ENCODE measurements at places on chromosomes 1 and 21. TPM values are rescaled to one million over a fixed set of nuclear protein-coding genes. Genes with fewer than 3 reads are reported as not detected.

DNA sequence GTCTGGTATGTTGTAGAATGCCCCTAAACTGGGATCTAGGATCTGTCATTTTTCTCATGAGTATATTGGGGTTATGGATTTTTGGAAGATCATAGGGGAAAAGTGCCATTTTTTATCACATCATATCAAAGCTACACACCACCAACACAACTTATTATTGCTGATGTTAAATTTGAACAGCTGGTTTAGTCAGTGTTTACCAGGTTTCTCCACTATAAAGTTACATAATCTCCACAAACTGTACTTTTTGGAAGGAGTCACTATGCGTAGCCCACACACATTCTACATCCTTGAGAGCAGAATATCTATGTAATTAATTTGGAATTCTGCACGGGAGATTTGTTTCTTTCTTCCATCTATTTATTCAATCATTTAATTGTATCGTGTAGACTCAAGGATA lies 35.2 kb downstream of the RC3H1 start:
- no peak for DNase-seq

DNA sequence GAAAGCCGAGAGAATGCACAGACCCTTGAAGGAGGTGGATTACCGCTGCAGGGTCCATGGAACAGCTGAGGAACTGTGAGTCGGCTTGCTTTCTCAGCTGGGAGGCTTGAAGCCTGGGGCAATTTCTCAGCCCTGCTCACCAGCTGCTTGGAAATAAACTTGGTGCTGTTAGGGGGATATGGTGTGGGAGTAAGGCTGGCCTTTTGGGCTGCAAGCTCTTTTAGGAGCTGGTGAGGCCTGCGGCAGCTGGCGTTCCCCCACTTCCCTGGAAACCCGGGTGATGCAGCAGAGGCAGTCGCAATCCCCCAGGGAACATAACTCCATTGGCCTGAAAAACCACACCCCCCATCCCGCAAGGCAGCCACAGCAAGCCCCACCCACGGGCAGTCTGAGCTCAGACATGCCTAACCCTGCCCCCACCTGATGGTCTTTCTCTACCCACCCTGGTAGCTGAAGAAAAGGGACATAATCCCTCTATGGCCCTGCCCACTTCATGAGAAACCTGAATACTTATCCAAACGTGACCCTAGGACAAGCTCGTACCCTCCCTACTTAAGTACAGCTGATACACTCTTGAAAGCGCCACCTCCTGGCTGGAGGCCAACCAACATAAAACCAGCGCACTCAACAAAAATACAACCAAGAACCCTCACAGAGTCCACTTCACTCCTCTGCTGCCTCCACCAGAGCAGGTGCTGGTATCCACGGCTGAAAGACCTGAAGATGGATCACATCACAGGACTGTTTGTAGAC lies 1995.8 kb downstream of the NCAM2 start:
- DNase-seq: no peak

The SHISAL2A gene
- total RNA-seq: not detected

GRCh38 chr1:159554696-159555095 lies 18.9 kb upstream of the OR10J5 start:
- DNase-seq: no peak

The TRIM46 gene
- 0.38 TPM for total RNA-seq

- no peak for DNase-seq
Observed at GRCh38 chr1:210344706-210345105, 16.0 kb downstream of the HHAT start.

DNA sequence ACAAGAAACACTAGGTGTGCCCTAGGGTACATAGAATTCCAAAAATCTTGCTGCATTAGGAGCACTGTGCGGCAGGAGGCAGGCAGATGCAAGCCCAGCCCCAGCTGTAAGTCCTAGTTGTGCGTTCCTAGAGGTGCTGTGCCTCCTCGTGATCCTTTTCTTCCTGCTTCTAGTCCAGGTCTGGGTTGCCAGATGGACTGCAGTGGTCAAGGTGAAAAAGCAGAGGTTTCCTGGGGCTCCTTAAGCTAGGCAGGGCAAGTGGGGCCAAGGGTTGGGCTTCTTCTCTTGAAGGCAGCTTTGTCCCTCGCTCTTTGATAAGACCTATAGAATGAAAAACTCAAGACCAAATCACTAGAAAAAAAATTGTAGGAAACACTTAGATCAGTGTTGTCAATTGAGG lies 21.6 kb upstream of the SLC45A3 start:
- no peak for DNase-seq

DNA sequence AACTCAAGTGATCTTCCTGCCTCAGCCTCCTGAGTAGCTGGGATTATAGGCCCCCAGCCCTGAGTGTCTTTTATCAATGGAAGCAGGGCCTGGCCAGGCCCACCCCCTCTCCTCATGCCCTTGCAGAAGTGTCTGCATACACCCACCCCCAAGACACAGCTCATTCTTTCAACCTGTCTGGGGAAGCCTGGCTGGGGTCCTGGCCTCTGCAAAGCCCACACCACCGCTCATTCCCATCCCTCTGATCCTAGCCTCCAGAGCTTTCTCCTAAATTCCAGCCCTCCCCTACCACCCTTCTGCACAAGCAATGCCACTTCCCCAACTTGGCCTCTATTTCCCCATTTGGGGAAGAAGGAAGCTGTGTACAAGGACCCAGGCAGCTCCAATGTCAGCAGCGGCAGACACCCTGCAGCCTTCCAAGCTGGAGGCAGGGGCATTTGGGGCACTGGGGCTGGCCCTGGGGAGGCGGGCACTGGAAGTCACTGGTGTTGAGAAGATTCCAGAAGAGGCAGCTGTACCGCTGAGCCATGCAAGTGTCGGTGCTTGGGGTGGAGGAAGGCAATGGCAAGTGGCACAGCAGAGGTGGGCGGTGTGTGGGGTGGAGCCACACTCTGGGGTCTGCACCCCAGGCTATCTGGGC lies 33.7 kb upstream of the ARF1 start:
- DNase-seq: no peak

DNA sequence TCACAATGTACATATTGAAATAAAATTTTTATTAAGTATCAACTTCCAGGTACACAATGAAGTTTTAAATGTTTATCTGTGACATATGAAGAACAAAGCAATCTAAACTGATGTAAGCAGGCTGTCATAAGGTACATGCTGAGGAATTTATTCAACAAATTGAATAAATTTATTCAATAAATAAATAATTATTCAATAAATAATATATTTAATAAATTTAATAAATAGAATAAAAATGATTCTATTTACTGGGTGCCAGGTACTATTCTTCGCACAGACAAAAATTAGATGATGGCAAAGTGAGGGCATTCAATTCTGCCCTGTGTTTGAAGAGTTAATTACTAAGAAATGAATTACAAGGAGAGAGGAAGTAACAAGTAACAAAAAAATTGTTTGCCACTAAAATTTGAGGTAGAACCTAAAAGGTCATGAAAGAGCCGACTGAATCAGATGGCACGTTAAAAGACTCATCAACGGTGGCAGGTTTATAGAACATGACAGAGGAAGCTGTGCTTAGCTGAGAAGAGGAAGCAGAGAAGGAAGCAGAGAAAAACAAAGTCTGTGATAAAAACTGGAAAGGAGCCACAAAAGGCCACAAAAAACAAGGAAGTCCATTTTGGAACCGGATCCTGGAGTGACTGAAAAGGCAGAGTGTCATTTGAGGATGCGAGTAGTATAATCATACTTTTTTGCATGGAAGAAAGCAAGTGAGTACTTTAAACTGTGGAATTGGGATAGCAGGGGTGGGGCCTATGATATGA lies 2.2 kb upstream of the USP24 start:
- DNase-seq: no peak

The GJA8 gene
- not detected for total RNA-seq

DNA sequence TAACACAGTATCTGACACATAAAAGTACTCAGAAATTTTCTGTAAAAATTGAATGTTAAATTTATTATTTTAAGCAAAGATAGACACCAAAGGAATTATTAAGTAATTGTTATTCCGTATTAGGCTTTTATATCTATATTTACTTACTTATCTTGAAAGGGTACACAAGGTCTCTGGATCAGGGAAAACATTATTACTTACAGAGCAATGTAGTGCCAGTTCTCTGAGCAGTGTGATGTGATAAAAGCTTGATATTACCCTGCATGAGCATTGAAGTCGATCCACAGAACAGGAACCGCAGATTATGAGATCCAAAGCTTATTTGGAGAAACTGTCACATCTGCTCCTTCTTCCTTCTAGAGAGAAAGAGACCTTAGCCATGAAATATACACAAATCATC lies 637.9 kb upstream of the RGS18 start:
- DNase-seq: no peak

The FGR gene
- total RNA-seq: 11.4 TPM

GRCh38 chr21:20971296-20971921 lies 26.8 kb upstream of the NCAM2 start:
- DNase-seq: no peak

The RGS16 gene
- total RNA-seq: 1.1 TPM

DNA sequence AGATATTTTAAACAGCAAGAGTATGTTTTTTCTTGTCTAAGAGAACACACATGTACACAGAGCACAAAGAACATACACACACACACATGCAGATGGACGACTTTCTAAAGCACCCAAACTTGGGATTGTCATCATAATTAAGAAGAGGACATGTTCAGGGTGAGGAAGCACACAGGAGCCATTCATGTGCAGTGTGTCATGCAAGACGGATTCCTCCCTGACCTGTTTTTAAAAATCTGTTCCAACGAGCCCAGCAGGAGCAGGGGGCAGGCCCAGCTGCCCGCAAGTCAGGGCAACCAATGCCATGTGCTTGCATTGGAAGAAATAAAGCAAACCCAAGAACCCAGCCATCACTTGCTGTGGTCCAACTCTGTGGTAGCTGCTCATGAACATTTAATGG lies 167.3 kb upstream of the ZNF644 start:
- no peak for DNase-seq

The SMIM1 gene
- total RNA-seq: not detected

- DNase-seq: no peak
Observed at GRCh38 chr1:59143811-59144210, 153.1 kb upstream of the FGGY start.

The PM20D1 gene
- not detected for total RNA-seq

- no peak for DNase-seq
Observed at GRCh38 chr1:40266786-40267535, 8.9 kb downstream of the ZMPSTE24 start.

GRCh38 chr1:155900161-155900560 lies 11.0 kb downstream of the RIT1 start:
- DNase-seq: no peak

DNA sequence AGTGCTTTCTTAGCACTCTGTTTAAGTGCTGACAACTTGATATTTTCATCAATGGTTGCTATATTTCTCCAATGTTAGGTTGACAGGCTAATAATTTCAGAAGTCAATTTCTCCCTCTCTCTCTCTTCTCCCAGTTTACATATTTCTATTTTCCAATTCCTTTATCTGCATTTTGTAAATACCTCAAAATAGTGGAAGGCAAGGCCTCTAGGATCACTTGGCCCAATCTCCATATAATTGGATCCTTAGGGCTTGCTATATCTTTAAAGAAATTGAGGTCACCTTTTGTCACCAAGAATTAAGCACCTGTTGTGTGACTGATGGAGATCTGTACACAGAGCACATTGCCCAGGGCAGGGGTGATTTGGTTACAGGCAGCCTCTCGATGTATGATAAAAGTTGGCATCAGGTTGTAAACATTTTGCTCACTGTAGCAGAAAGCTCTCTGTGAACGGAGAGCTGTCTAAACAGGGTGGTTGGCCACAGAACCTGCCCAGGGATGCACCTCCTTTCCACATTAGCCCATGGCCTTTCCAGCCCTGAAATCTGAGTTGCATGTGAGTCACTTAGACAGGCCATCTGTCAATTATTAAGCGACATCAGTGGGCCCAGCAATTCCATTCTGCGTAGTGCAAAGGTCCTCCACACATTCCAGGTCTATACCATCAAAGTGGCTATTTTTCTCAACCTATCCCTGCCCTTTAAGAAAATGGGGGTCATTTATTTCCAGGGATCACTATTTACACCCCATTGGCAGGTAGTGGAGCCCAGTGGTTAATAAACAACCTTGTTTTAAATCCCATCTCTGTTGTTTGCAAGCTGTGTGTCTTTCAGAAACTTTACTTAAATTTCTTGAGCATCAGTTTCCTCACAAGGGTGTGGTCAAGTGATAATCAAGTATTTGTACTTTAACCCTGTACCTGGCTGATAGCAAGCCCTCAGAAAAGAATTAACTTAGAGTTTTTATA lies 29.1 kb upstream of the IRF2BP2 start:
- DNase-seq: no peak

DNA sequence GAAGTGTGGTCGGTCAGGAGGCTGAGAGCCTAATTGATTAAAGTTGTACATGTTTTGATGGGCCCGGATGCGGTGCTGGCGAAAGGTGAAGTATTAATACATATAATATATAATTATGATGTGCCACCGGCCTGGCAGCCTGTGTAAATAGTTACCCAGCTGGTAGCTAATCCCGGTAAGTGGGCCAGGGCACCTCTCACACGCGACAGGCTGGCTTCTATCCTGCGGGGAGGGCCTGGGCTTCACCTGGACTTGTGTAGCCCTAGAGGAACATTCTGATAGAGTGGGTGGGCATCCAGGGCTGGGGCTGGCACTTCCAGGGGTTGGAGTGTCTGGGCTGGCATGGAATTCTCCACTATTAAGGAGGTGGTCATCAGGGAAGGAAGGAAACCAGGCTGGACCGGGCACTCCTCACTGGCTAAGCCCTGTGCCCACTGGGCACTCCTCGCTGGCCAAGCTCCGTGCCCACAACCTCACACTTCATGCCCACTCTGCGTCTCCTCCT lies 48.3 kb downstream of the IGSF21 start:
- no peak for DNase-seq

Data from esophagus squamous epithelium (tissue), 5 donors.